ENCODE measurements at places on chromosomes 12 and 14.

GRCh38 chr12:117119592-117120198 is 20.5 kb upstream of the TESC start:
- no peak for DNase-seq

- DNase-seq: no peak
Observed at GRCh38 chr14:96091149-96091693, 52.1 kb downstream of the C14orf132 start.

DNA sequence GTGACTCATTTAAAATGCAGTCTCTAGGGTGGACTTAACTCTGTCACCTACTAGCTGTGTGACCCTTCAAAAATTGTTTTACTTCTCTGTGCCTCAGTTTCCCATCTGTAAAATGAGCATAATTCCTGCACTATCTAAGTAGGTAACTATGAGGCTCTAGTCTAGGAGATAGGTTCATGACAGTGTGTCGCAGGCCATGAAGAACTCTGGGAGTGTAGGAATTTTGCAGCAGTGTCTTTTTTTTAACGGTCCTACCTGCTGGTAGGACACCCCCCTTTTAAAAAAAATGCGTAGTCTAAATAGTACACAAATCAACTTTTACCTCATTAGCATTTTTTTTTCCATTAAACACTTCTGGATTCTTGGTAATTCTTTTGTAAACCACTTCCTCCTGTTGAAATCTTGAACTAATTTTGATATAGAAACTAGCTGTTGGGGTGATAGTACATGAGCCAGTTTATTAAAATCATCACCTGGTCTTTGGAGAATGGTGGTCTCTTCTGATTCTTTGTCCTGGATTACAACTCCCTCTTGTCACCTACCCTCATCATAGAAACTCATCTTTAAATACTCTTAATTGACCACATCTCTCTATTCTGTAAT is 86.0 kb upstream of the SLC38A2 start:
- DNase-seq: no peak

DNA sequence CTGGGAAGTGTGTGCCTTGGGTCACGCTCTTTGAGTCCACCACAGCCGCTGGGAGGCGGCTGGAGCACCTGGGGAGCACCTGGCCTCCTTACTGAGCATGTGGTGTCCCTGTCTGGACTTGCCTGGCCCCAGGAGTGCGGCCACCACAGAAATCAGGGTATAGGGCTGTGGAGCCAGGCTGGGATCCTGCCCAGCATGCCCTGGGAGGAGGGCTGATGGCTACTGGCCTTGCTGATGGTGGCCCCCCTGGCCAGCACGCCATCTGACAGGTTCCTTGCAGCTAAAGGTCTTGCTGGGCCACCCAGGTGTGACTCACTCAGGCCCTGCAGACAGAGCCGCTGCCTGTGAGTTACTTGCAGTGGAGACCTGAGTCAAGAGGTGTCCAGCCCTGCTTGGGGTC is 6.0 kb downstream of the ULK1 start:
- no peak for DNase-seq

- DNase-seq: no peak
Observed at GRCh38 chr12:32120419-32120818, 13.8 kb downstream of the BICD1 start.

- no peak for DNase-seq
Observed at GRCh38 chr12:13472690-13473089, 276.2 kb downstream of the EMP1 start.

- DNase-seq: no peak
Observed at GRCh38 chr14:39716987-39717570, 284.8 kb upstream of the FBXO33 start.

GRCh38 chr14:26531894-26532293 is 65.9 kb downstream of the NOVA1 start:
- no peak for DNase-seq

GRCh38 chr12:79433465-79434072 is 257.2 kb downstream of the PAWR start:
- no peak for DNase-seq

GRCh38 chr14:90553298-90553920 is 156.6 kb downstream of the CALM1 start:
- DNase-seq: no peak

DNA sequence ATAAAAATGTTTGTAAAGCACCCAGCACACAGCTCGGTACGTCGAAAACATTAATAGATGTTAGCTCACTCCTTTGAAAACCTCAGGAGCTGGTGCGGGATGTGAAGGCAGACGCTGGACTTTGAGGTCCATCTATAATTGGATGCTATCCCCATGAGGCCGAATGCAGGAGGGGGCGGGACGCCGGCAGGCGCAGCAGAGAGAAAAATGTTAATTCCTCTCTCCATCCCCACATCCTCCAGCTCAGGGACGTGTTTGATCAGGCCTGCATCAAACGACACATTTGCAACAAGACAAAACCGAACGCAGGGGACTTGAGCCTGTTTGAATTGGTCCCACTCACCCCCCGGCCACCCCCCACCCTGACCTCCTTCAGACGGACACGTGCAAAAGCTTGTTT is 231.0 kb downstream of the RBM19 start:
- DNase-seq: no peak

GRCh38 chr14:98393527-98393926 is 878.5 kb downstream of the BCL11B start:
- no peak for DNase-seq

DNA sequence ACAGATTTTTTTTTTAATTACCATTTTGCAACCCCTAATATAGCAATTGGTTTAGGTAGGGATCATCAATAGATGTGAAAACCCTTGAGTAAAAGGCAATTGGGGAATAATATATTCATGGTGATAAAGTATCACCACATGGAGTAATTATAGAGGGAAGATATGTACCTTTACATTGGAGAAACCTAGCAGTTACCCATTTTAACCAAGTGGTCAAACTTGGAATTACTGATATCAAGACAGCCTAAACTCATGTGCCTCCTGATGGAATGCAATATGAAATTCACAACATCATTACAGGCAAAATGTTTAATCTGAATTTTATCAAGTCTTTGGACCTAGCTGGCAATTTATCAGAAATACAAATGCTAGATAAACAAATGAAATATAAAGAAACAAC is 6.7 kb upstream of the SLC10A1 start:
- no peak for DNase-seq

DNA sequence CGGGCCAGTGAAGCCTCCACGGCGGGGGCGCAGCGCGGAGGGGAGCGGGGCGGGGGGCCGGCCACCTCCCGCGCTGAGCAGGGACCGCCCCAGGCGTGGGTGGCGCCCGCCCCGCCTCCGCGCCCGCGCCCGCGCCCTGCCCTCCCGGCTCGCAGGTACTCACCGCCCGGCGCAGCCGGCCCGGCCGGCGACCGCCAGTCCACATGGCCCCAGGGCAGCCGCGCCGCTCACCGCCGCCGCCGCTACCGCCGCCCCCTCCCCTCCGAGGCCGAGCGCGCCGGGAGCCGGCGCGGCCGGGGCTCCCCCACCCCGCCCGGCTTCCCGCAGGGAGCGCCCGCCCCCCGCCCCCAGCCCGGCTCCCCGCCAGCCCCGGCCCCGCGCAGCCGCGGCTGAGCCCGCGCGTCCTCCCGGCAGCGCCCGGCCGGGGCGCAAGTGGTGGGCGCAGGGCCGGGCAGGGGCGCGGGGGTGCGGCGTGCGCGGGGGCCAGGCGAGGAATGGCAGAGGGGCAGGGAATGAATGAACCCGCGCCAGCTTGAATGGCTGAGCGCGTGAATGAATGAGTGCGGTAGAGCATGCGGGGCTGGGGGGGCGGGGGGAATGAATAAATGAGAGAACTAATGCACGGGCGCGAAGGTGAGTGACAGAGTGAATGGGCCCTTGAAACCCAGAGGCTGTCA is at the start of gene BEGAIN:
BEGAIN (minus strand) TSS at position 332 of the 677 bp plus-strand sequence; CDS start at position 205, 127 bp downstream.
- DNase-seq: no peak

Measured in activated CD4-positive, alpha-beta T cell treated with anti-CD3 and anti-CD28 coated beads for 1 hour (primary cell).